Central memory CD8-positive, alpha-beta T cell (primary cell): ENCODE measurements at places on chromosomes 7 and 10.

GRCh38 chr10:78205457-78206016 is 171.9 kb downstream of the RPS24 start:
- no peaks in the 10 kb centered on the region for H3K36me3 ChIP-seq
- no peaks in the 10 kb centered on the region for H3K4me1 ChIP-seq
- peak overlapping the region; percentile 2 for H3K27ac ChIP-seq
- no peak for DNase-seq
- no peak overlapping the region for H3K4me3 ChIP-seq
- H3K27me3 ChIP-seq, result no peaks in the 10 kb centered on the region

DNA sequence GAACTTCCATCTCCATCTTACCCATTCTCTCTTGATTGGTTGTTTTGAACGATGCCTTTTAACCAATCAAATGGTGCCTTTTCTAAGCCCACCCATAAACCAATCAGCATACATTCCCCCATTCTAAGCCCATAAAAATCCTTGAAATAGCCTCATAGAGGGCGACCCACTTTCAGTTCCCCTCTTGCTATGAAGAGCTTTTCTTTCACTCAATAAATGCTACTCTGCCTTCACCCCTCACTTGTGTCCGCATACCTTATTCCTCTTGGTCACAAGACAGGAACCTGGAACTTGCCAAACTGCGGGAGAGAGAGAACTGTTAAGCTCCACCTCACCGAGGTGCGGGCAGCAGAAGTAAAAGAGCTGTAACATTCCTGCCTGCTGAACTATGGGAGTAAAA is 1602.0 kb upstream of the LRRTM3 start:
- no peaks in the 10 kb centered on the region for H3K36me3 ChIP-seq
- DNase-seq, result no peak
- no peaks in the 10 kb centered on the region for H3K27me3 ChIP-seq
- H3K27ac ChIP-seq, result no peak overlapping the region
- no peaks in the 10 kb centered on the region for H3K4me1 ChIP-seq

GRCh38 chr7:48004638-48005037 is 24.3 kb downstream of the SUN3 start:
- DNase-seq, result no peak
- no peak overlapping the region for H3K27ac ChIP-seq
- no peak overlapping the region for H3K4me3 ChIP-seq

DNA sequence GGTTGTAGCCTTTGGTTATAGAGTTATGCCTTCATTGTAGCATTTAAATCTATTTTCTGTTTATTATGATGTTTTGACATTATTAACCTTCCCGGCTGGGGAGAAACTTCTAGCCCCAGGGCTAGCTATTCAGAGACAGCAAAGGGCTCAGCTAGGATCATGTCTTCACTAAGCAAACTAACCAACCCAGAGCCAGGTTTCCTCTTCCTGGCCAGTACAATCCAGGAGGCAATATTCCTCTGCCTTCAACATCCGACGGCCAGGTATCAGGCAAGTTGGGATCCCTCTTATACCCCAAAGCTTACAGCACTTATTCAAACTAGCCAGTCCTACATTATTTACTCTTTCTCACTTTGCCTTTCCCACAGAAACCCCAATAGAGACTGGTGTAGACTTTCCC is 1060.7 kb upstream of the GHITM start:
- H3K4me3 ChIP-seq, result no peak overlapping the region
- peaks cover 2% of the 10 kb centered on the region for H3K36me3 ChIP-seq
- H3K4me1 ChIP-seq, result no peaks in the 10 kb centered on the region
- no peak for DNase-seq
- no peak overlapping the region for H3K27ac ChIP-seq
- no peaks in the 10 kb centered on the region for H3K27me3 ChIP-seq

- H3K36me3 ChIP-seq, result no peaks in the 10 kb centered on the region
- no peak overlapping the region for H3K27ac ChIP-seq
- no peak overlapping the region for H3K4me3 ChIP-seq
- DNase-seq, result no peak
- H3K27me3 ChIP-seq, result no peaks in the 10 kb centered on the region
Measured at GRCh38 chr7:135898226-135898625, 78.9 kb downstream of the MTPN start.

GRCh38 chr7:981793-982510 is 1.0 kb upstream of the CYP2W1 start:
- H3K27me3 ChIP-seq, result peaks cover 15% of the 10 kb centered on the region
- H3K27ac ChIP-seq, result no peak overlapping the region
- no peak for DNase-seq
- H3K4me3 ChIP-seq, result no peak overlapping the region
- peaks cover 2% of the 10 kb centered on the region for H3K36me3 ChIP-seq

GRCh38 chr7:27774717-27775328 is 34.9 kb downstream of the TAX1BP1 start:
- no peak overlapping the region for H3K27ac ChIP-seq
- no peak overlapping the region for H3K4me3 ChIP-seq
- H3K4me1 ChIP-seq, result peaks cover 54% of the 10 kb centered on the region
- peaks cover 30% of the 10 kb centered on the region for H3K36me3 ChIP-seq

DNA sequence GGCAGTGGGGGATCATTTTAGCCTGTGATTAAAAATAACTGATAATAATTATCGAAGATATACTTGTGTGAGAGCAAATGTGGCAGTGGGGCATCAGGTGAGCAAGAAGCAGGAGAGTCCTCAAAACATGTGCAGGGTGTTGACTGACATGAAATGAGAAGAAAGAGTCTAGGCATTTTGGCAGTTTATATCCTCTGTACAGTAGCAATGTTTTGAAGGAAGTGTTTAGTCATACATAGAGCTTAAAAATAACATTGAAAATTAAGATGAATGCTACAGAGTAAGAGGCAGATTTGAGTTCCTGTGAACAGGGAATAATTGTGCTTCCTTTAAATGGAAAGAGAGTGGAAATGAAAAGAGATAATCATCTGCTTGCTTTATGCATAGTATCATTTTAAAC is 47.4 kb downstream of the VPS50 start:
- H3K4me1 ChIP-seq, result peaks cover 9% of the 10 kb centered on the region
- H3K27me3 ChIP-seq, result no peaks in the 10 kb centered on the region
- no peak overlapping the region for H3K4me3 ChIP-seq
- no peak for DNase-seq

- peaks cover 2% of the 10 kb centered on the region for H3K36me3 ChIP-seq
- DNase-seq, result no peak
- H3K27ac ChIP-seq, result no peak overlapping the region
- no peak overlapping the region for H3K4me3 ChIP-seq
- no peaks in the 10 kb centered on the region for H3K27me3 ChIP-seq
Measured at GRCh38 chr7:158724658-158725505, 20.3 kb upstream of the NCAPG2 start.

DNA sequence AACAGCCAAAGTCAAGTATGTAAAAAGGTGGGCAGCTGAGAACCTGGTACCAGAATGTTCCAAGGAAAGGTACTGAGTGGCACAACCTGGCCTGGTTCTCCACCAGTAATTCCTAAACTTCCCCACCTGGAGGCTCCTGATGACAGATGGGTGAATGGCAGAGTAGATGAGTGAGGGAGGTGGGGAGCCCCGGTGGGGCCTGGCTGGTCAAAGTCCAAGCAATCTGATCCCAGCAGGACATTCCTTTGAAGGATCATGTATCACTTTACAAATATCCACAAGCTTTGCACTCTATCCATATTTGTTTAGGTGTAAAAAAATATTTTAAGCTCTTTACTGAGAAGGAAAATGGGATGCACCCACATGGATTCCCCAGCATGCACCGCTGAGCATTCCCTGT is 250.2 kb downstream of the DPP6 start:
- no peak overlapping the region for H3K27ac ChIP-seq
- no peak overlapping the region for H3K4me3 ChIP-seq
- peaks cover 1% of the 10 kb centered on the region for H3K36me3 ChIP-seq
- no peaks in the 10 kb centered on the region for H3K27me3 ChIP-seq
- no peaks in the 10 kb centered on the region for H3K4me1 ChIP-seq
- DNase-seq, result no peak

- DNase-seq, result no peak
- peak overlapping the region; percentile 99 for H3K27ac ChIP-seq
- no peaks in the 10 kb centered on the region for H3K27me3 ChIP-seq
- peaks cover 56% of the 10 kb centered on the region for H3K36me3 ChIP-seq
- peak overlapping the region; percentile 96 for H3K4me3 ChIP-seq
Measured at GRCh38 chr7:50305583-50306493, 1.3 kb downstream of the IKZF1 start.

DNA sequence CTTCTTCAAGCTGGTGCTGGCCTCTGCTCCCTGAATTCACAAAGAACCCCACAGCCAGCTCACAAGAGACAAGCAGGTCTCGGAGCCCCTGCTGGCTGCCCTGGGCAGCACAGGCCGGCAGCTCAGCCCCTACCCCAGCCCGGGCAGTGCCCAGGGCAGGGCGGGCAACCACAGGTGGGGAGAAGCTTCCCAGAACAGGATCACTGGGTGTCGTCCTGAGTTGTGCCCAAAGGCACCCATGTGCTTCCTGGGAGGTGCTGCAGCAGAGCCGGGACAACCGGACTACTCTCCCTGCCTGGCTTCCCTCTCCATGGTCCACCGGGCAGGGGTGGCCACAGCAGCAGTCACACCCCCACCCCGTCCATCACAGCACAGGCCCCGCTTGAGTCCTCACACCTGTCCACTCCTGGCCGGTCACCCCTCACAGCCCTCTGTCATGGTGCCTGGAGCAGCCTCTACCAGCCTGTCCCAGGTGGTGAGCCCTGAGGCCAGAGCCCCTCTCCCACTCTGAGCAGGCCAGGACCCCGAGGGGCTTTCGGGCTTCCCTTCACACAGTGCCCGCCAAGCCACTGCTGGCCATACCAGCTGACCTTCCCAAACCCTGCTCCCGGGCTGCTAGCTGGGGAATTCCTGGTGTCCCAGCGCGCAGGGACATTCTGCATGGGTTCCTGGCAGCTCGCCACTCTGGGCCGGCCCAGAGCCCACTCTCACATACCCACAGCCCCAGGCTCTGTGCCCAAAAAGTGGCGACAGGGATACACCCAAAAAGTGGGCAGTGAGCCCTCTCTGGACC is 3.1 kb downstream of the RASGEF1A start:
- H3K4me1 ChIP-seq, result peaks cover 15% of the 10 kb centered on the region
- DNase-seq, result no peak
- H3K27me3 ChIP-seq, result peaks cover 29% of the 10 kb centered on the region
- no peak overlapping the region for H3K4me3 ChIP-seq

DNA sequence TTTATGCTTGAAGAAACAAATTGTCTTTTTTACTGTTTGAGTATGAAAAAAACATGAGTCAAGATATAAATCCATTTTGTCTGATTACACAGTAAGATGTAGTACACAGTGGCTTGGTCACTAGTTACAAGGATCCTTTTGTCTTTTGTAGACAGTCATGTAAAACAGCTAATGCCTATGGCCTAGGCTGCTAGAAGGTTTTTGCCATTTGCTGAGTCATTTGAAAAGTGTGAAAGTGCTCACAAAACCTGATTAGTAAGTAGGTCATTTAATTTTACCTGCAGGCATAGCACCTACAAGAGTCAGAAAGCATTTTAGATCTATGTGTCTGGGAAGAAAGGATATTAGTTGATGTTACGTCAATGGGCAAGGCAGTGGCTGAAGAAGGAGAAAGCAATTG is 819.4 kb downstream of the MAGI2 start:
- no peak overlapping the region for H3K27ac ChIP-seq
- no peaks in the 10 kb centered on the region for H3K4me1 ChIP-seq
- H3K4me3 ChIP-seq, result no peak overlapping the region
- no peak for DNase-seq
- H3K27me3 ChIP-seq, result no peaks in the 10 kb centered on the region
- no peaks in the 10 kb centered on the region for H3K36me3 ChIP-seq

DNA sequence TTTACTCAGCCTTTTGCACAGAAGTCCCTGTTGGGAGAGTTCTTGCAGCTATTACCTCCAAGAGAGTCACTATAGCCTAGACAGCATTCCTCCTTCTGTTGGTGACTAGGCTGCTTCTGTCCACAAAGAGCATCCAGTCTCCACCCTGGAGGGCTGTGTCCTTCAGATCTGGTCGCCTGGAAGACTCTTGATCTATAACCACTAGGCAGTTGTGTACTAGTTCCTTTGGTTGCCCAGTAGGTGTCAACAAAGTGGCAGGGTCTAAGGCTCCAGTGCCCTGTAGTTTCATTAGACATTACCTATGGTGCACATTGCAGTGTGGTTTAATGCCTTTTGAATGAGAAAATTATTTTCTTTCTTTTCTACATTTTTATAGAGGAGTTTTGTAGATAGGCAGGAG is 11.3 kb upstream of the AKR1C2 start:
- H3K36me3 ChIP-seq, result no peaks in the 10 kb centered on the region
- no peaks in the 10 kb centered on the region for H3K27me3 ChIP-seq

- no peak for DNase-seq
- H3K36me3 ChIP-seq, result peaks cover 3% of the 10 kb centered on the region
- H3K27ac ChIP-seq, result no peak overlapping the region
- H3K4me3 ChIP-seq, result no peak overlapping the region
- peaks cover 30% of the 10 kb centered on the region for H3K27me3 ChIP-seq
Measured at GRCh38 chr10:70289739-70290138, 5.9 kb upstream of the NPFFR1 start.

DNA sequence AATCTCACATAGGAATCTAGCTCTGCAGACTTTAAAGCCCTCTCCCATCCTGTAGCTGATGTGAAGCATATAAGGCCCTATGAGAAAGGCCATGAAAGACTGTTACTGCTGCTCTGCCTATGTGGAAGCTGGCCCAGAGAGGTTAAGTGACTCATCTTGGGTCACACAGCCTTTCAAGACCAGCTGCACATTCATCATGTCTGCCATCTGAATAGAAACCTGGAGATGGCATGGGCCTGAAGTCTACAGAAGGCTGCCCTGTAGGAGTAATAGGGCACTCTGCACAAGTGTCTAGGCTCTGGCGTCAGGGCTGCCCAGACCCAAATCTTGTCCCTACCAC is 59.4 kb upstream of the COL13A1 start:
- no peak overlapping the region for H3K27ac ChIP-seq
- peaks cover 2% of the 10 kb centered on the region for H3K36me3 ChIP-seq
- DNase-seq, result no peak

- no peaks in the 10 kb centered on the region for H3K27me3 ChIP-seq
- no peaks in the 10 kb centered on the region for H3K36me3 ChIP-seq
- H3K4me1 ChIP-seq, result no peaks in the 10 kb centered on the region
- no peak overlapping the region for H3K27ac ChIP-seq
- DNase-seq, result no peak
Measured at GRCh38 chr10:37220866-37221265, 95.5 kb downstream of the ANKRD30A start.

- peak overlapping the region; percentile 18 for H3K27ac ChIP-seq
- H3K27me3 ChIP-seq, result no peaks in the 10 kb centered on the region
- H3K4me3 ChIP-seq, result no peak overlapping the region
- no peaks in the 10 kb centered on the region for H3K36me3 ChIP-seq
Measured at GRCh38 chr7:2821842-2822507, 22.1 kb downstream of the GNA12 start.

GRCh38 chr7:28957064-28957750 is 923 bp downstream of the TRIL start:
- peaks cover 2% of the 10 kb centered on the region for H3K36me3 ChIP-seq
- H3K4me3 ChIP-seq, result peak overlapping the region; percentile 25
- H3K27ac ChIP-seq, result no peak overlapping the region
- no peak for DNase-seq
- H3K4me1 ChIP-seq, result peaks cover 5% of the 10 kb centered on the region
- peaks cover 87% of the 10 kb centered on the region for H3K27me3 ChIP-seq
